Left ventricle myocardium superior (tissue), 1 donor: ENCODE measurements at places on chromosomes 1 and 21.

GRCh38 chr1:116879478-116880133 lies 30.1 kb upstream of the PTGFRN start:
- DNase-seq = no peak

- no peak for DNase-seq
These were observed 9.3 kb downstream of the SLC26A9 start for GRCh38 chr1:205933671-205934618.

DNA sequence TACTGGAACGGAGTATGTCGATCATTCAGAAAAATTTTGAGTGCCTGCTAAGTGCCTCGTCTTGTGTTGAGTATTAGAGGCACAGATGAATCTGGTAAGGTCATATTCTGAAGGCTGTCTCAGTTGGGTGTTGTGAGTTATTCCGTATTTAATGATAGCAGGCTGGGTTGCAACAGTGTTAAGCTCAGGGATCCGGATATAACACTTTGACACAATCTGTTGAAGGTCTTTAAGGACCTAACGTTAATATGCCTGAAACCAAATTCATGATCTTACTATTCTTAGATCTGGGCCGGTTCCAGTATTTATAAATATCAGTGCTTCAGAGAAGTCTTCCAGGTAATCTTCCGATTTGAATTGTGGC lies 555 bp downstream of the PRPF38A start:
- DNase-seq = no peak

DNA sequence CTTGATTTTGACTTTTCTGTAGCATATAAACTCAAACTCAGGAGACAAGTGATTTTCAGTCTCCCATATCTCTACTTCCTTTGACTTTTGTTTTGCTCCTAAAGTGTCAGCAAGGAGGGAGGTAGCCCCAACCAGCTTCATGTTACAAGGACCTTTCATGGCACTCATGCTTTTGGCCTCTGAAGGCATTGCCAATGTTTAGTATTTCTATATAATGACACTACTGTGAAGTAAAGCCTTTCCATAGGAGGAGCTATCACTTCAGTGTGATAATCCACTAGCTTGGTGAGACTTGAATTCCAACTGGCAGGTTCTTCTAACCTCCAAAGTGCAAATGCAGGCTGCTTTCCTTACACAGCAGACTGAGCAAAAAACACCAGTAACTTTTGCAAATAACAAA lies 14.4 kb downstream of the COLGALT2 start:
- no peak for DNase-seq

GRCh38 chr21:18951271-18952038 lies 547.9 kb upstream of the TMPRSS15 start:
- no peak for DNase-seq

DNA sequence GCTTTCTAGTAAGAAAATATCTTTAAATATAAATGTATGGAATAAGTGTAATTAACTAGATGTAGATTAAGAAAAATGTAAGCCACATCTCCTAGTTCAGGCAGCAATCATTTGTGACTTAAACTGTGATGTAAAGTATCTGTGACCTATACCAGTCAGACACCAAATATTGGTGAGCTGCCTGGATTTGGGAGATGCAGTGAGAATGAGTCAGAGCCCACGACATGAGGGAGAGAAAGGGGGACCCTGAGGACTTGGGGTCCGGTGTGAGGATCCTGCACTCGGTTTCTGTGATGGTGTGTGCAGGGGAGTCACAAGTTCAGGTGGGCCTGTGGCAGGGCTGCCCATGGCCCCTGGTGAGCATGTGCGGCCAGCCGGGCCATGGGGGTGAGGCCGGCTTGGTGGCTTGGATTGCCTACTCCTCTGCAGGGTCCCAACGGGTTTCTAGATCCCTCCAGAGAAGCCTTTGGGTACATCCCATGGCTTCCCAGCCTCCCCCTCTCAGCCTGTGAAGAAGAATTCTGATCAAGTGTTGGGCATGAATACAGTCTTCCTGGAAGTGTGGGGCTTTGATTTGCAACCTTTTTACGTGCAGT lies 19.0 kb upstream of the ABCG1 start:
- DNase-seq = no peak
